GM12878 (cell line): ENCODE measurements at places on chromosomes 2 and 18.

DNA sequence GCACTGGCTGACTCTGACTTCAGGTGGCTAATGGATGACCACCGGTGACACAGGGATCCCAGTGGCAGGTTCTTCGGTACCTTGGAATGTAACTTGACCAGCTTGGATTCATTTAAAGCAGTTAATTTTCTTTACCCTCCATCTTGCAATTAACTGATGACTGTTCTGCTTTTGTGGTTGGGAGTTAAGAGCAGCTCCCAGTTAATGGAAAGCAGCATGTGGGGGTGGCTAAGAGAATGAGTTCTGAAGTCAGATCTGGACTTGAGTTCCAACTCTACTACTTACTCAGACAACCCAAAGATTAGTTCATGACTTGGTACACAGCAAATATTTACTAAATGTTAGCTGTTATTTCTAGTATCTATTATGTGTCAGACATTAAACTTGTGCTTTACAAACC is 58.5 kb downstream of the FAM228A start:
- DNase-seq = no peak

- no peak for DNase-seq
Observed at GRCh38 chr2:61750624-61751023, 103.2 kb downstream of the FAM161A start.

DNA sequence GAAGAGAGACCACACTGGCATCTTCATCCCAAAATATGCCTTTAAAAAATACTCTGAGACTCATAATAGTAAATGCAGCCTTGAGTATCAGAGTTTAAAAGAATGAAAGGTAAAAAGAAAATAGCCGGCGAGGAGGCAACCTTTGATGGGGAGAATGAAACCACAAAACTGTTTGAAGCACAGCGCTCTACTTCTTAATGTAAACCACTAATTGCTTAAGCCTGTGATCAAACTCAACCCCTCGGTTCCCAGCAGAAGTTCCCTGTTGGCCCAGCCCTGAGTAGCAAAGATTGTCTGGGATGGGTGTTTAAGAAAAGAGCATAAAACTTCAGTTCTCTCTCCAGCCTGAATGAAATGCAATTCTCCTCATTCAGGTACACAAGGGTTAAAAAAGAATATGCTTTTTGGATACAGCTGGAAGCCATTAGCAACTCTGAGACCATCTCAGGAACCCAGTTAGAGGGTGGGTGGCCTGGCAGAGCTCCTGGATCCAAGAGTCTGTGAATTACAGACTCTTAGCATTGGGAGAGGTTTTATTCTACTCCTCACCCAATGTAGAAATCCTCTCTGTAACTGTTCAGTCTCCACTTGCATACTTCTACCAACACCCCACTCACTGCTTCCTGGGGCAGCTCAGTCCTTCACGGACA is 44.8 kb downstream of the VIT start:
- DNase-seq = no peak

DNA sequence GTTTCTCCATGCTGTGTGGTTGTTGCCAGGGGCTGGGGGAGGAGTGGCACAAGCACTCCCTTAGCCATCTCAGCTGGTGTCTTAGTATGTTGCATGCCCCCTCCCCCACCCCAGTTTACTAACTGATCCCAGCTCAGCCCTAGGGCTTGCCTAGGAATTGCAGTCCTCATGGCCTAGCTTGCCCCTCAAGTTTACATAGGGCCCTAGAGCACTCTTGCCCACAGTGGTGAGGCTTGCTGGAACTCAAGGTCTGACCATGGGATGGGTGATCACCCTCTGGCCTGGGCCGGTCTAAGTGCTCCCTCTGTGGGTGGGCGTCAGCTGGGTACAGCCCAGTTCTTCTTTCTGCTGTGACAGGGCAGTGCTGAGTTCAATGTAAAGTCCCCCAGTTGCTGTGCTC is 156.1 kb upstream of the PIEZO2 start:
- DNase-seq = no peak

GRCh38 chr18:12839526-12840196 is 44.4 kb downstream of the PTPN2 start:
- DNase-seq = peak; percentile 82
